ENCODE measurements at places on chromosomes 3 and 15.
A peak's percentile ranks its signal among the peaks of the same experiment; 100 is the strongest.

DNA sequence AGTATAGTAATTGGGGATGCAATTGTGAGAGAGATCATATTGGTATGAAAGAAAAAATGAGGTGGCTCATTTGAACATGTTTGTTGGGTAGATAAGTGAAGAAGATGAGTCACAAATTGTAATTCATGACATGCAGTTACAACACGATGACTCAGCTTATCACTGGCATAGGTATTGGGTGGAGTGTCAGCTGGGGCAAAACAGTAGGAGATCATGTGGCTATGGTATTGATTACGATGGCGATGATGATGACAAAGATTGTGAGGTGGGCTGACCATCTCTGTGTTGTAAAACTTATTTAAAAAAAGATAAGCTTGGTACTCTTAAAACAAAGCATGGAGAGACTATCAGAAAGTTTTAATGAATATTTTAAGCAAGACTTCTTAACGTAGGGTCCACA is 11.6 kb upstream of the DPH6 start:
- no peak for DNase-seq

DNA sequence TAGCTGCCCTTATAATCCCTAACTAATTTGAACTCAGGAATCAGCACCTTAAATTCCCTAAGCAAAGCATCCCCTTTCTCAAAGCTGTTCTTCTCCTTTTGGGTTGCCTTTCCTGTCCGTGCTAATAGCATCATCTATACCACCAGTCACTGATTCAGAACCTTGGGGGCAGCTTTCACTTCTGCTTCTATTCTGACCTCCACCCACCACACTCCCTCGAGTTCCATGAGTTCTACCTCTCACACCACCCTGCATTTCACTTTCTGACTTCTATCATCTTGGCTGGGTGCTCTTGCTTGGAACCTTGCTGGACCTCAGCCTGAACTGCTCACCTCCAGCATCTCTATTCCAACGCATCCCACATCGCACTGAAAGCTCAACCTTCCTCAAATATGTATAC is 55.4 kb upstream of the KCNMB2 start:
- DNase-seq = no peak

DNA sequence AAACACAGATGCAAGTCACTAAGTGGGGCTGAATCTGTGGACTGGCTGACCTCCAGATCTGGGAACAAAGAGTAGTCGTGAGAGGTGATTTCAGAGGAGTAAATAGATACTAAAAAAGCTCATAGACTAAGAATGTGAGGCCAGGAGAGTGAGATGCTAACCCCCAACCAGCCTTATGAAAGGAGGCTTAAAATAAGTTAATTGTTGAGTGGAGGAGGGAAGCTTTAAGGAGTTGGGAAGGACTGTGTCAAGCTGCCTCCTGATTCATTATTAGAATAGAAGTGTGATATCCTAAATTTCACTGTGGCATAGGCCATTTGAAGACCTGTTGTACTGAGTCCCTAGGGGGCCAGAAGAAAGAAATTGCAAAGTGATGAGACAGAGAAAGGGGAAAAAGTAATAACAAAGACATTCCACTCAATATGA is 107.6 kb downstream of the RBPMS2 start:
- no peak for DNase-seq

DNA sequence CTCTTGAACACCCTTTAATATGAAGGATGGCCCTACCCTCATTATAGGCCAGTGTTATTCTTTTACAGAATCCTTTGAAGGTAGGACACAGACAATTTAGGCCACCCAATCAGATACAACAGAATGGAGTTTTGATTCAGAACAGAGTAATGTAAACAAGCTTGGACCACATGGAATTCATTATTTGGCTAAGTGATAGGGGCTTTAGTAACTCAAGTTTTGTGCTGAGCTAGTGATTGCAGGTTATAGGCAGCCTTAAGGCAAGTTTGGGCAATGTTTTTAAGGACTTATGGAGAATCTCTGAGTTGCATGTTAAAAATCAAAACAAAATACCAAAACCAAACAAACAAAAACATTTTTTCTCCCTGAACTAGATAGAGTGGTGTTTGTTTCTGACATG is 312.1 kb upstream of the ROBO1 start:
- no peak for DNase-seq

DNA sequence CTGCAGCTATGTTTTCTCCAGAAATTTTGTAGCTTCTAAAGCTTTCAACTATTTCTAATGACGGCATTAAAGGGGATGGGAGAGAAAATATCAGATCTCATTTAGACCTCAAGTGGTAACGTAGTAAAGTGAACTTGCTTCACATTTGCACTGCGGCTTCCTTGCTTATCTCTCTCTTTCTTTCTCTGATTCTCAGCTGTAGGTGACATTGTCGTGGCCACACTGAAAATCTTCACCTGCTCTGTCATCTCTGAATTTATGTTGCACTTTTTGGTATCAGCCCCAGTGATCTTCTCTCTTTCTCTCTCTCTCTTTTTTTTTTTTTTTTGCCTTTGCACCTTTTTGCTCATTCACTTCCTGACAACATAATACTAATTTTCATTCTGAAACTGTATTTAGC is 254.1 kb upstream of the SATB1 start:
- no peak for DNase-seq

- no peak for DNase-seq
Measured at GRCh38 chr3:178246004-178246403, 290.2 kb upstream of the KCNMB2 start.

DNA sequence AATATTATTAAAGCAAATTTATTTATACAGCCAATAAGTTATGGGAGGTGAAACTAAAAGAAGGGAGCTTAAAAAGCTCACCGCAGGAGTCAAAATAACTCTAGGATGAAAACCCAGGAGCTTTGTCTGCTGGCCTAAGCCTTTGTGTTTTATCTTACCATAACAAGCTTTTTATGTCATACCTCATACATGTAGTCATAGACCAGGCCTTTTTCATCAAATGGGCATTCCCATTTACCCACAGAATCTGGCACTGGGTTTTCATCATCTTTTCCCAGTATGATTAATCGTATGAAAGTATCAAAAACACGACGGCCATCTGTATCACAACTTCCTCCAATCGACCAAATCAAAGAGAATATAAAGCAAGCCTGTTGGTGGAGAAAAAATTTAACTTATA is 122.8 kb downstream of the DNAH12 start:
- DNase-seq = no peak

DNA sequence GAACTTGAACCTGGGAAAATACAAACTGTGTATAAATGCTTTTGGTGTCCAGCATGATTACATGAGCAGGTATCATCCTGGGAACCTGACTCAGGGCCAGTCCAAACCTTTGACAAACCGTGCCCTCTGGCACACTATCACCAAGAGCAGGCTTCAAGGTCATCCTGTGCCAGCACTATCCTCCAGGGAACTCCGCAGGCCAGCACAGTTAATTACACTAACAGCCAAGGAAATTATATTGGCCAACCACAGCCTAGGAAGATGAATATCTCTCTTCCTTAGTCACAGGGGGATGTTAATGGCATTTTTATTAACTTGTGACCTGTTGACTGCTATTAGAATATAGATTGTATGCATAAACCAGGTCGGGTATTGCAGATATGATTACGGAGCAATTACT is 262.0 kb downstream of the TUSC7 start:
- no peak for DNase-seq

GRCh38 chr3:9331171-9331570 is 31.7 kb upstream of the THUMPD3 start:
- DNase-seq = no peak

DNA sequence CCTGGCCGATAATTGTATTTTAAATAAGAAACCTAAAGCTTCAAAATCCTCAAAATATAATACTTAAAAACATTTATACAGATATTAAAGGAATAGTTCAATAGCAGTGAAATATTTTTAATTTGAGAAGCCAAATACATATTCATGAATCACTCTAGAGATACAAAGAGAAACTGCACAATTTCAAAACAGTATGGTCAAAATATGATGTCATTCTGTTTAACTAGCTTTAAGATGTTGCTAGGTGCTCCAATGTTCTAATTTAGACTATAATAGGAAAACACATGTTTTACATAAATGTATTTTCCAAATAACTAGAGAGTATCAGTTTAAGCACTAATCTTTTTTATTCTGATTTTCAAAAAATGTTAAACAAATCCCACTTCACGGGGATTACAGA is 10.3 kb upstream of the NRROS start:
- no peak for DNase-seq

DNA sequence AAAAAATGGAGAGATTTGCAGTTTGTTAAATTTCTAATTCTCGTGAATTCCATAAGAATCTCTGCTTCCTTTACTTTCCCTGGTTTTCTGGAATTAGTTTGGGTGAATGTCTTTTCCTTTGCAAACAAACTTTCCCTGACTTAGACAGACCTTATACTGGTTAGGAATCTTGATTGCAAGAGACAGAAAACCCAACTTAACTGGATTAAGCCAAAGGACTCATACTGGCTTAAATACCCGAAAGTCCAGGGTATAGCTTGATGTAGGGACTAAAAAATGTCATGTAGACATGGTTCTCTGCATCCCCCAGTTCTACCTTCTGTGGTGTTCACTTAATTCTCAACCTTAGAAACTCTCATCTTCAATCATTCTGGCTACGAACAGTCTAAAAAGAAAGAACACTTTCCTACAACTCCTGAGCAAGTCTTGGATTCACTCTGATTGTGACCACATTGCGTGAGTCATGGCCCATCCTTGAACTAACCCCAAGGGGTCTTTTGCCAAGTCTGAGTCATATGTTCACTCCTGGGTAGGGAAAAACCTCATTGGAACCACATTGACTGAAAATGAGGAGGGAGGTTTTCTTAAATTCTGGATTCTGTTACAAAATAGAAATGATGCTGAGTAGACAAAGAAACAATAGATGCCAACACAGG is 136.0 kb upstream of the DAZL start:
- no peak for DNase-seq

GRCh38 chr3:155362808-155363689 is 69.6 kb upstream of the STRIT1 start:
- no peak for DNase-seq

DNA sequence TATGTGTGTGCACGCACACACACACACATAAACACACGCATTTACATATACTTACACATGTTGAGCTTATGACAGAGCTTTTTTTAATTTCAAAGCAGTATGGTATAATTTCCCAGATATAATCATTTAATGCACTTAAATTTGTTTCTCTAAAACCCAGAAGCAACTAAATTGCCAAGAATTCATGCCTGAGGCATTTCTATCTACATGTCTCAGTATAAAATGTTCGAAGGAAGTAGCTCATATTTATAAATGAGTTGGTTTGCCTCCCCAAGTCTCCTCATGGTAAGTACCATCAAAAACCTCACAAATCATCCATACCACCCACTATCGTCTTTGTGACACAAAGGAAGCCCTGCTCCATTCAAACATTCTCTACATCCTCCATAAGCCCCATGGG is 130.6 kb downstream of the RPL22L1 start:
- no peak for DNase-seq

GRCh38 chr3:128341659-128342395 is 124.9 kb downstream of the DNAJB8 start:
- no peak for DNase-seq

GRCh38 chr3:181565416-181565815 is 146.3 kb upstream of the SOX2 start:
- DNase-seq = no peak

DNA sequence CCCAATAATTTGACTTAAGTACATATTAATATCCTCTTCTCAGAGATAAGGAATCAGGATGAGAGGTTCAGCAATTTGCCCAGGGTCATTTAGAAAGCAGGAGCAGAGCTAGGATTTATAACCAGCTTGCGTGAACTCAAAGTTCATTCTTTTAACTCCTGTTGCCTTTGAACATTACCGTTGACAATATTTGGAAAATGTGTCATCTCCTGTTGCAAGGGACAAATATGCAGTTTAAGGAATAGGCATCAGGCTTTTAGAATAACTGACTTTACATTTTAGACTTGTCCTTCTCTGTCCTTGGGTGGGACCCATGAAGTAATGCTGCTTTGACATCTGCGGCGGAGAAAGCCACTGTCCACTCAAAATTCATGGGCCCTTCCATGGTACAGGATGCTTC is 252.2 kb upstream of the RGMA start:
- DNase-seq = no peak

DNA sequence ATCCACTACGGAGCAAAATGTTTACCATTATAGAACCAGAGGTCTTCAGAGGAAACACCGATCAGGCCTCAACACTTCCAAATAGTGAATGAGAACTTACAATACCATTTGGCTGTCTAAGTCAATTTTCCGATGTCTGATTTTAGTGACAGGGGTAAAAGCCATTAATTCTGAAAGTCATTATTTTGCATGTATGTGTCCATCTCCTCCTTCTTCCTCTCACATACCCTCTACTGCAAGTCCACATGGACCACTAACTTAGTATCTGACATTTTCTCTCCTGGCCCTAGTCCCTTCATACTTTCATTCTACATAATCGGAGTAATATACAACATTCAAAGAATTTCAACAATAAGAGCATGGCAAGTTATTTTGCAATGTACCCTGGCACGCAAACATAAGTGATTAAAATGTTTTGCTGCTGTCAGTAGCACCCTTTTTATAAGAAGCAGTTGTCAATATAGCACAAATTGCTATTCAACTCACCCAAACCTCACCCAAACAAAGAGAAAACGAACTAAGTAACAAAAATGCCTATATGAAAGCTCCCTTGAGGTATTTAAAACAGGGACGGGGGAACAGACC is 1.9 kb downstream of the TOP2B start:
- no peak for DNase-seq

DNA sequence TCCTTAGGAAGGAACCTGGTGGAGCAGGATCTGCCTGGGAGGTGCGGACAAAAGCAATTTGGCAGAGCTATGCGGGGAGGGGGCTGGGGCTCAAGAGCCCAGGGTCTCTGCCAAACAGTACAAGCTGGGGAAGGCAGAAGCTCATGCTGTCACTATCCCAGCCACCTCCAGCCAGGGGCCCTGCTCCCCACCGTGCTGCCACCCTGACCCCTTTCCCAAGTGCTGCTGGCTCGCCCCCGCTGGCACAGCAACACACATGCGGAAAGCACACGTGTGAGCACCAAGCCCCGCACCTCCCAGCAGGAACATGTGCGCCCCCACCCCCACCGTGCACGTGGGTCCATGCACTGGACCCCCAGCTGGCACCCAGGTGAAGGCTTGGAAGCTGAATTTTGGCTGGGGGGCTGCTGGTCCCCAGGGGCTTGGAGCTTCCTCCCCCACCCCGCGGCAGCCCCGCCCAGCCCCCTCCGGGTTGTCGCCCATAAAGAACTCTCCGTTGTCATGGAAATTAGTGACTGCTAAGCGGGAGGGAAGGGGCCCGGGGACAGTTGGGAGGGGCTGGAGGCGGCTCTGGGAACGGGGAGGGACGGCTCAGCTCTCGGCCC is 742 bp downstream of the CAMKV start:
- no peak for DNase-seq

- no peak for DNase-seq
Measured at GRCh38 chr3:15453501-15453900, 26.1 kb downstream of the EAF1 start.

- no peak for DNase-seq
Measured at GRCh38 chr3:140593766-140594165, 84.1 kb upstream of the TRIM42 start.

DNA sequence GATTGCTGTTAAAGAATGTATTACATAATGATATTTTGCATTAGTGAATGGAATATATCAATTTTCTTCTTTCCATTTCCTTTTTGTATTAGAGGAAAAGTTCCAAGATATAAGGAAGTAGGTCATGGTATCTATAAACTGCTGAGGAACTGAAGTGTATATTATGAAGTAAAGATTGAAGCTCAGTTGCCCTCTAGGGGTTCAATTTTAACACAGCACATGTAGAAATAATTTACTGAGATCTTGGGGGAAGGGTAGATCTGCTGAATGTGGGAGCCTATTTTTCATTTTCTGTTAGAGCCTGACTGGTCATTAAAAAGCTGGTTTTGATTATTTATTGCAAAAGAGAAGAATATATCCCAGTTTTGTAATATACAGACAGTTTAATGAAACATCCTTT is 45.2 kb downstream of the CMC1 start:
- peak; percentile 26 for DNase-seq

Data from NCI-H2029 (cell line).